ENCODE measurements at places on chromosomes 12 and 14.

DNA sequence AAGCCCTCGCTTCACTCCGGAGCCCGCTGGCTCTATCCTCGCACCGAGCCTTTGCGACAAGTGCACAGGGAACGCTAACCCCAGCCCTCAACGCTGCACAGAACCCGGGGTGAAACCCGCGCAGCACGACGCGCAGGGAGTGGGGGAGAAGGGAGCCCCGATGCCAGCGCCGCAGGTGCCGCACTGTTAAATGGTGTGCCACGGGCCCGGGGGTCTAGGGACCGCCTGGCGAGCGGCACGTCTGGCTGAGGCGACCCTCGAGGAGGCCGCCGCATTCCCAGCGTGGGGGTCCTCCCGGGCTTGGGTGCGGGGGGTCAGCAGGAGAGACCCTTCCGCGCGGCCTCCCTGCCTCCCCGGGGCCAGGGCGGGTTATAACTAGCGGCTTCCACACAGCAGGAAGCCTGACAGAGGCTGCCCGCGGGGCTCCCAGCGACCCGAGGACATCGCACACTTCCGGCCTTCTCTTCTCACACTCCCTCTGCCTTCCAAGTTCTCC, 23.8 kb upstream of the LRTM2 start:
- DNase-seq: peak; percentile 42

GRCh38 chr12:106049546-106049945, 89.2 kb downstream of the NUAK1 start:
- no peak for DNase-seq

GRCh38 chr12:75591628-75592027, 80.2 kb upstream of the KRR1 start:
- DNase-seq: no peak

- DNase-seq: no peak
These were observed 68.0 kb downstream of the GRIN2B start for GRCh38 chr12:13913371-13913770.

GRCh38 chr14:54299410-54300363, 97.1 kb upstream of the CDKN3 start:
- DNase-seq: no peak
